Psoas muscle (tissue), 8 donors: ENCODE measurements at places on chromosomes 2 and 18.

GRCh38 chr2:17302281-17302680 is 216.0 kb downstream of the RAD51AP2 start:
- no peaks in the 10 kb centered on the region for H3K4me1 ChIP-seq
- H3K4me3 ChIP-seq, result no peak overlapping the region
- DNase-seq, result no peak
- H3K27me3 ChIP-seq, result no peaks in the 10 kb centered on the region

- H3K36me3 ChIP-seq, result no peaks in the 10 kb centered on the region
- no peak overlapping the region for H3K27ac ChIP-seq
- no peak for DNase-seq
- no peaks in the 10 kb centered on the region for H3K4me1 ChIP-seq
Measured at GRCh38 chr2:224666951-224667553, 49.1 kb downstream of the CCDC195 start.

GRCh38 chr2:52964916-52965530 is 802.6 kb upstream of the CHAC2 start:
- no peaks in the 10 kb centered on the region for H3K27me3 ChIP-seq
- no peak overlapping the region for H3K4me3 ChIP-seq
- H3K36me3 ChIP-seq, result no peaks in the 10 kb centered on the region
- H3K27ac ChIP-seq, result no peak overlapping the region
- H3K4me1 ChIP-seq, result no peaks in the 10 kb centered on the region
- DNase-seq, result no peak

- no peak overlapping the region for H3K4me3 ChIP-seq
- no peaks in the 10 kb centered on the region for H3K36me3 ChIP-seq
- H3K4me1 ChIP-seq, result no peaks in the 10 kb centered on the region
- no peak overlapping the region for H3K27ac ChIP-seq
Measured at GRCh38 chr2:158546412-158547144, 89.8 kb downstream of the PKP4 start.

GRCh38 chr2:101160454-101160853 is 9.3 kb upstream of the TBC1D8 start:
- H3K27me3 ChIP-seq, result no peaks in the 10 kb centered on the region
- no peak for DNase-seq
- H3K4me3 ChIP-seq, result no peak overlapping the region

- H3K36me3 ChIP-seq, result no peaks in the 10 kb centered on the region
- no peaks in the 10 kb centered on the region for H3K27me3 ChIP-seq
- no peaks in the 10 kb centered on the region for H3K4me1 ChIP-seq
- H3K4me3 ChIP-seq, result no peak overlapping the region
- DNase-seq, result no peak
Measured at GRCh38 chr2:45353879-45354278, 257.2 kb downstream of the SRBD1 start.

- peak; percentile 60 for DNase-seq
- H3K27ac ChIP-seq, result peak overlapping the region; percentile 42
- H3K27me3 ChIP-seq, result no peaks in the 10 kb centered on the region
- H3K4me1 ChIP-seq, result peaks cover 16% of the 10 kb centered on the region
Measured at GRCh38 chr2:37570773-37571586, 100.5 kb downstream of the CDC42EP3 start.

DNA sequence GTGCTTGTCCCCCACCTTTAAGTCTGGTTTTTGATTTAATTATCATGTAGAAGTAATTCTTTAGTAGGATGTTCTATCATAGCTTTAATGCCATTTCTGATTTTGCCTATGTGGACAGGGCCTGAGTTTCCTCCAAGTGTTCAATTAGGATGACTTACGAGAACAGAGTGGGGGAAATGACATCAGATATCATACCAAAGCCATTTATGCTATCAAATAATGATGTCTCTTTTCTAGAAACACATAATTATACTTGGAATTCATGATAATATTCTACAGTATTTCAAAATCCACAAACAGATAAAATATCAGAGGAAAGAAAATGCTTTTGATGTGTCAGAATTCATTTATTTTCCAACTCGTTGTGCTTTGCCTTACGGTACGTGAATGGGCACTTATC is 165.9 kb upstream of the SPRED2 start:
- H3K4me1 ChIP-seq, result no peaks in the 10 kb centered on the region
- DNase-seq, result no peak
- no peak overlapping the region for H3K4me3 ChIP-seq

GRCh38 chr18:13481820-13482617 is 244.3 kb downstream of the FAM210A start:
- H3K4me1 ChIP-seq, result no peaks in the 10 kb centered on the region
- H3K27me3 ChIP-seq, result no peaks in the 10 kb centered on the region
- no peak overlapping the region for H3K4me3 ChIP-seq
- no peaks in the 10 kb centered on the region for H3K36me3 ChIP-seq

- H3K36me3 ChIP-seq, result peaks cover 98% of the 10 kb centered on the region
- no peak overlapping the region for H3K27ac ChIP-seq
- H3K4me3 ChIP-seq, result no peak overlapping the region
- peak; percentile 32 for DNase-seq
Measured at GRCh38 chr2:190979906-190980629, 33.9 kb downstream of the STAT1 start.
